ENCODE measurements at places on chromosomes 6 and 20.

DNA sequence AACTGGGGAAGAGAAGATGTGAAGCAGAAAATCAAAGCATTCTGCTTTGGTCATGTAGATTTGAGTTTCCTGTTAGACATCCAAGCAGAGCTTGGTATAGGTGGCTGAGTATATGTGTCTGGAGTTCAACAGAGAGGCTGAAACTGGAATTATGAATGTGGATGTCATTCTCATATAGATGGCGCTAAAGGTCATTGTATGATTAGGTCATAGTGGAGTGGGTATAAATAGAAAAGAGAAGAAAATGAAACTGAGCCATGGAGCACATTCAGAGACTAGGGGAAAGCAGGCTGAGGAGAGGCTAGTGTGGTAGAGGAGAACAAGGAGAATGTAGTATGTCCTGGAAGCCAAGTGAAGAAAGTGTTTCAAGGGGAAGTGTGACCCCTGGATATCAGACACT is 295.6 kb upstream of the PLN start:
- no peak for DNase-seq

GRCh38 chr6:50236164-50236563 is 186.4 kb upstream of the DEFB112 start:
- DNase-seq = no peak

DNA sequence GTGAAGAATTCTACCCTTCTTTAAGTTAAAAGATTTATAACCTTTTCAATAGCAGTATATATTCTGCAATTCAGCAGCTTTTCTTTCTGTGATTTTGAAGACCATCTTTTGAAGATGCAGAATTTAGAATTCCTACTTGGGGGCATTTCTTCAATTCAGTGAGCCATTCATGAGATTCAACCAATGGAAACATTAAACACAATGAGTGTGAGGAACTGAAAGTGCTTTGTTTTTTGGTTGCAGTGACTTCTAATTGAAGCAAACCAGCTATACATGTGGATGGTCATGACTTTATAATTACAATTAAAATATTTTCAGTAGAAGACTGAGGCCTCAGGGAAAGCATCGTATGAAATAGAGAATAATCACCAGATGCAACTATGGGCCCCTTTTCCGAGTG is 108.3 kb downstream of the CARMIL1 start:
- no peak for DNase-seq

DNA sequence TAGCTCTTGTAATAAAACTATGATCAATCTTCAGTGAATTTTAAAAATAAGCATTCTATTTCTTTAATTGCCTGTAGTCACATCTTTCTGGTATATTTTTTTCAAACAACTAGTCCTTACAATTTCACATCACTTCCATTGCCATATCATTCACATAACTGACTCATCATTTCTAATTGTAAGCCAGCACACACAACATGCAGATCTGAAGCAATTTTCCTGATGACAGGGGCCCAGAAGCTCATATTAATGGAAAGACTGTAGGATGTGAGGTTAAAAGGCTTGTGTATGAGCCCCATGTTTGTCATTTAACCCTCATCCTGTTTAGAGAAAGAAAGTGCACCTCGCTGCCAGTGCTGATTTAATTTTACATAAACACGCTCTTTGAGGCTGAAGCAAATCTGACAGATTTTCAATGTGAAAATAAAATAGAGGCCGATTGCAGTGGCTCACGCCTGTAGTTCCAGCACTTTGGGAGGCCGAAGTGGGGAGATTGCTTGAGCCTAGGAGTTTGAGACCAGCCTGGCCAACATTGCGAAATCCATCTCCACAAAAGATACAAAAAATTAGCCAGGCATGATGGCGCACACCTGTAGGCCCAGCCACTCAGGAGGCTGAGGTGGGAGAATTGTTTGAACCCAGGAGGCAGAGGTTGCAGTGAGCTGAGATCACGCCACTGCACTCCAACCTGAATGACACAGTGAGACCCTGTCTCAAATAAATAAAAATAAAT is 40.1 kb upstream of the LTV1 start:
- peak; percentile 86 for DNase-seq

DNA sequence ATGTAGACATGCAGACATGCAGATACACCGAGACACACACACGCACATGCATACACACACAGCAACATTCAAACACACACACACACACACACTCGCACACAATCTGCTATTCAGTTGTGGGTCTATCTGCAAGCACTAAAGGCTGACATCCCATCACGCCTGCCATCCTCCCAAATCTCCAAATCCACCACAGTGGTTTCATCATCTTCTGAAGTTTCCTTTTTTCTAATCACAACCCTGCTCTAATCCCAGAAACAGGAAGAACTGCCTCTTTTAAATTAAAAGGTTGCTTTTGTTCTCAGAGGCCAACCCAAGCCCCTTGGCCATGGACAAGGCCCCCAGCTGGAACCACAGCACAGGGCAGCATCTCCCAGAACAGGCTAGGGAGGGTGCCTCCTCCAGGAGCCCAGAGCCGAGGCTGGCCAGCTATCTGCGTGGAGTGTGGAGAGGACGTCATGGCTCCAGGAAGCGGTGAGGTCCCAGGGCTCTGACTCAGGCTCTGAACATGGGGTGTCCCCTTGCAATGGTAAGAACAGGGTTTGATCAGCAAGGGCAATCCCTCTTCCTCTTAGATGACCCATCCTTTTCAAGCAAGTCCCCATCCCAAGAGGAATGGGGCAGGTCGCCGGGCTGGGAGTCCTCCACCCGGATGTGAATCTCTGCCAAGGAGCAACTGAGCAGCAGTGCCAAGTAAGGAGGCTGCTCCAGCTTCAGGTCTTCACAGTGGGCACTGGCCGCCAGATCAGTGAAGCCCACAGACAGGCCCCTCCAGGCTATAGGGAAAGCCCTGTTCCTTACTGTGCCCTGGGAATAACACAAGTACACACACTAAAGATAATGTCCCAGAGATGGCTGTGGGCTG is 14.7 kb downstream of the FOXF2 start:
- DNase-seq = peak; percentile 94

DNA sequence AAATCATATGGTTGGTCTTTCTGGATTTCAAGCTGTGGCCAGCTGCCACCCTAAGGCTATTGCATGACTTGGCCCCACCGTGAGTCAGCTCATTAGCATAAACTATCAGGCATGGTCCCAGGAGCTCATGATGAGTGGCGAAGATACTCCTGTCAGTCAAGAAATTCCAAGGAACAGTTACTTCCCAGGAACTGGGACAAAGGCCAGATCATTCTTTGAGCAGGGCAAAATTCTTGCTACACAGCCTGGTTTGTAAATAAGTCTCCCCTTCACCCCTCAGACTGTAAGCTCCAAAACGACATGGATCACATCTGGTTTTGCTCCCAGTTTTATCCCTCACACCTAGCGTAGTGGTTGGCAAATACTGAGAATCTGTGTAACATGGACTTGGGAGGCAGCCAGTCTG is 33.0 kb upstream of the KIAA1586 start:
- DNase-seq = peak; percentile 58

Data from iris pigment epithelial cell (primary cell).